NT2/D1 (cell line): ENCODE measurements at places on chromosomes 5 and 9.

- no peak for DNase-seq
Observed at GRCh38 chr5:57527870-57528269, 45.3 kb upstream of the ACTBL2 start.

DNA sequence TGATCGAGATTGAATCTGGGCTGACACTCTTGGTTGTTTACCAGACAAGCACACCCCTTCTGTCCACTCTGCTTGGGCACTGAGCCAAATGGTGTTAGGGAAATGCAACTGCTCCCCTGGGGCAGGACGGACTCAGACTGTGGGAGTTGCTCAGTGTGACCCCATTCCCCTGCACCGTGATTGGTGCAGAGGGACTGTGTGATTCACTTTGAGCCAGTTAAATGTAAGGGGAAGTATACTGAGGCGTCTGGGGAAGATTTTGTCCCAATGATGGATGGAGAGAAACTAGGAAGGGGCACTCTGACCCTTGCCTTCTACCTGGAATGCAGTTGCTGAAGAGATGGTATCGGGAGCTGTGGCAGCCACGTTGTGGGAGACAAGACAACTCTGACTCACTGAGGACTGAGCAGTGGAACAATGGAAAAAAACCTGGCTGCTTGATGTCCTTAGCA, 196.0 kb upstream of the ANKRD55 start:
- no peak for DNase-seq

- no peak for DNase-seq
Observed at GRCh38 chr9:87529671-87530070, 32.0 kb downstream of the DAPK1 start.

DNA sequence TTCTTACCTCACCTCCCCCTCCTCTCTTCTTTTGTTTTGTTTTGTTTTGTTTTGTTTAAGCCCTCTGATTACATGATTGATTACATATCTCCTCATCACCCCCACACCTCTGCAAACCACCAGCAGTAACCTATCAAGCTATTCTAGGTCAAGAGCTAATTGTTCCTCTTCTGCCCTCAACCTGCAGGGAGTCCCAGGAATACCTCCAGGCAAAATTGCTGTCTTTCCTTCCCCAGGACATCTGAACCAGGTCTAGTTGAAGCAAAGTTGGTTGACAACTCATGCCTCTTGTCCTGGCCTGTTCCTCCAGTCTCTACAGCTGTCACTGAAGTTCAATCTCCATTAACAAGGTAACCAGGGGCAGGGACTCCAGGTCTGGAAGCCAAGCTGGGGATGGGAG, 80.0 kb upstream of the PTGER4 start:
- DNase-seq, result no peak

- no peak for DNase-seq
Observed at GRCh38 chr5:3993856-3994473, 398.3 kb downstream of the IRX1 start.

GRCh38 chr5:51599587-51599986, 216.3 kb downstream of the ISL1 start:
- no peak for DNase-seq

- DNase-seq, result no peak
Observed at GRCh38 chr5:173114536-173114935, 29.8 kb upstream of the BNIP1 start.
